ENCODE measurements at places on chromosomes 1 and 21.

- DNase-seq, result no peak
Observed at GRCh38 chr1:63674865-63675419, 81.7 kb downstream of the PGM1 start.

- no peak for DNase-seq
Observed at GRCh38 chr1:47824716-47825115, 172.5 kb downstream of the TRABD2B start.

- no peak for DNase-seq
Observed at GRCh38 chr1:150696162-150696561, 792 bp downstream of the GOLPH3L start.

GRCh38 chr21:45122030-45122429 is 47.6 kb downstream of the ADARB1 start:
- DNase-seq, result no peak

DNA sequence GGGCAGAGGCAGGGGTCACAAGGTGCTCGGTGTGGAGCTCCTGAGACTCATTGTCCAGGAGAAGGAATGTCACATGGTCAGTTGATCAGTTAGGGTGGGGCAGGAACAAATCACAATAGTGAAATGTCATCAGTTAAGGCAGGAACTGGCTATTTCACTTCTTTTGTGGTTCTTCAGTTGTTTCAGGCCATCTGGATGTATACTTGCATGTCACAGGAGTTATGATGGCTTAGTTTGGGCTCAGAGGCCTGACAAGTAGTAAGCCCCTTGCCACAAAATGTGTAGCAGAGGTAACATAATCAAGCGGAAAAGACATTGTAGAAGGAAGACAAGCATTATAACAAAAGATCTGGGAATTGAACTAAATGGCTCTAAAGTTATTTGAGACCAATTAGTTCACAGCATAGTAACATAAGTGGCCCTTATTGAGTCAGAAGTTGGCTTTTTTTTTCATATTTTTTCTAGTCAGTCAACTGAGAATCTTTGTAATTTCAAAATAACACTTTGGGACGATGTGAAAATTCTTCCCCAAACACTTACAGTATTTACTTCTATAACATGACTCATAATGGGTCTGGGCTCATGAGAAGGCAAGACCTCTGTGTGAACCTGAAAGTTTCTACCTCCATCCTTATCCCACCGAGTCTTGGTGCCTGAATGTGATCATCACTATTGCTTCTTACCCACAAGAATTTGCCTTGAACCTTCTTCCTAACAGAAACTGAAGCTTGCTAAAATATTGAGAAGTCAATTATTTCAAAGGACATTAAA is 137.0 kb upstream of the DPT start:
- no peak for DNase-seq

DNA sequence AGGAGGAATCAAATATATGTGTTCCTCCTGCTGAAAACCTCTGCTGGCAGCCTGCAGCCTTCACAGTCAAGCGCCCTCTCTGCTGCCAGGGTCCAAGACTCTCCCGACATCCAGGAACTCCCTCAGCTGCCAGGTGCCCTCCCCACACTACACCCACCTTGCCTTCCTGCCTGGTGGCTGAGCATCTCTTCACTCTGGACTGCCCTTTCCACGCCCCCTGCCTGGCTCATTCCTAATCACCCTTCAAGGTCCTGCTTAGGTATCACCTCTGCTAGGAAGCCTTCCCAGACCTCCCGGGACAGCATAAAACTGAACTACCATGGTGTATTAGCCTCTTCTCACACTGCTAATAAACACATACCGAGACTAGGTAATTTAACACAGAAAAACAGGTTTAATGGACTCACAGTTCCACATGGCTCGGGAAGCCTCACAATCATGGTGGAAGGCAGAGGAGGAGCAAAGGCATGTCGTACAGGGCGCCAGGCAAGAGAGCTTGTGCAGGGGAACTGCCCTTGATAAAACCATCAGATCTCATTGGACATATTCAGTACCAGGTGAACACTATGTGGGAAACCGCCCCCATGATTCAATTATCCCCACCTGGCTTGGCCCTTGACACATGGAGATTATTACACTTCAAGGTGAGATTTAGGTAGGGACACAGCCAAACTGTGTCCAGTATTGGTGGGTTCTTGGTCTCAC is 15.3 kb downstream of the LDLRAD1 start:
- no peak for DNase-seq

DNA sequence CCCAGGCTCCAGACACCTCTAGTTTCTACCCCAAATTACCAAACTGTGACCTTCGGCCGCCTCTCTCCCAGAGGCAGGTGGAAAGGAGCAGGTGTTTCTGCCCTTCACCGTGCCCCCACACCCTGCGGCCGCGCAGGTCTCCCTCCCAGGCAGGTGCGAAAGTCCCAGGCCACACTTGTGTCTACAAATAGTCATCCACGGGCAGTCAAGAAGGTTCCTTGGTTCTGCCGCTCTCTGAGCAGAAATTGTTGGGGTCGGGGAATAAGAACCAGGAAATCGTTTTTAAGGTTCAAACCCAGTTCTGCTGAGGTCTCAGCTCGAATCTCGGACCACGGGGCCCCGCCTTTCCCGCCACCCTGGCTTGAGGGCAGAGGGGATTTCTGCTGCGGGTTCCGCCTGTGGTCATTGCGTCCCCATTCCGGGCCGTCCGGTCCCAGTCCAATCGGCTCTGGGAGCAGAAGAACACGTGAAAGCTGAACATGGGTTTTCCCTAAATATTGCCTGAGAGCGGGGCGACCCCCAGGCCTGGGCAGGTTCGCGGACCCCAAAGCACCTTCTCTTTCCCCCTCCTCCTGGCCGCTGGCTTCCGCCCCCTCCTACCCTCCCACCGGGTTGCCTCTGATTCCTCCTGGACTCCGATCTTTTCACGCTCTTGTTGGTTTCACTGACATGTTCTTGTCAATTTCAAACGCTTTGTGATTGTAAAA is 1.2 kb upstream of the ATF3 start:
- no peak for DNase-seq

GRCh38 chr21:38879912-38880576 is 74.3 kb downstream of the ETS2 start:
- no peak for DNase-seq

DNA sequence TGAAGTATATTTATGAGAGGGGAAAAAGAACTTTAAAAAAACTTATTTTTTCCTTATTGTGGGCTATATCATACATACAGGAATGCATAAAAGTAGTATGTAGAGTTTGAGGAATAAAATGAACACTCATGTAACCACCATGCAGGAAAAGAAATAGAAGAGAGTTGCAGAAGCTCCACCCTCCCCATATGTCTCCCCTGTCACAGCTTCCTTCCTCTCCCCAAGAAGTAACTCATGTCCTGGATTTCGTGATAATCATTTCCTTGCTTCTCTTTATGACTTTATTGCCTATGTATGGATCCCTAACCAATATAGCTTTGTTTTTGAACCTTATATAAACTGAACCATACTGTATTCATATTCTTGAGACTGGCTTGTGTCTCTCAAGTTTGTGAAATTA is 126.4 kb downstream of the ZZZ3 start:
- no peak for DNase-seq

DNA sequence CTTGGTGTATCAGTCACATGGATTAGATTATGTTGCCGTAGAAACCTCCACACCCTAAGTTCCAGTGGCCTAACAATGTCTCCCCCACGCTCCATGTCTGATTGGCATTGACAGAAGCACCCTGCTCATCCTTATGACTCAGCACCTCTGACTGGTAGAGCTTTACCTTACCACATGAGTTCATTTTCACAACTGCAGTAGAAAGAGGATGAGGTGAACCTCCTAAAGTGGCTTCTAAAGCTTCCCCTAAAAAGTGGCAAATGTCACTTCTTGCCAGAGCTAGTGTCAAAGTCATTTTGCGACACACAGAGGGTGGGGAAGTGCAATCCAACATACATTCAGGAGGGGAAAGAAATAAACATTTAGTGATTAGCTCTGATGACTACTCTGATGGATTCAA is 30.6 kb upstream of the LYPD8 start:
- no peak for DNase-seq

DNA sequence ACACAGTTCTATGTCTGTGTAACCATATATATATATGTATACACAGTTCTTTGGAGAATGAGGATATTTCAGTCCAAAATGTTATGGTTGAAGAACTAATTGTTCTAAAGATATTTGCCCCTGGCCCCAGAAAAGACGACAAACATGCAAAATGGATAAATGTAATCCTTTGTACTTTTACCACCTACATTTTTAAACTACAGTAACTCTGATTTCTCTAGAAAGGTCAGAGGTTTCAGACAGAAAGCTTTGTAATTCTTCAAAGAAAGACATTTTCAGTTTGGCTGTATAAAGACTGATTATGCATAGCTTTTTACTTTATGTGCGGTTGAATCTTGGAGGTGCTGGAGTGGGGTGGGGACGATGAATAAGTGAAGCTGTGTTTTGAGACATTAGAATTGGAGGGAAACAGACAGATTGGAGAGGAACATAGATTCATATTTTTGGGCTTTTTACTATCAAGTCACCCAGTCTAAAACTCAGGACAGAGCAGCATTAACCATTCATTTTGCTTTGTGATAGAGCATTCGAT is 16.6 kb downstream of the NFIA start:
- no peak for DNase-seq

DNA sequence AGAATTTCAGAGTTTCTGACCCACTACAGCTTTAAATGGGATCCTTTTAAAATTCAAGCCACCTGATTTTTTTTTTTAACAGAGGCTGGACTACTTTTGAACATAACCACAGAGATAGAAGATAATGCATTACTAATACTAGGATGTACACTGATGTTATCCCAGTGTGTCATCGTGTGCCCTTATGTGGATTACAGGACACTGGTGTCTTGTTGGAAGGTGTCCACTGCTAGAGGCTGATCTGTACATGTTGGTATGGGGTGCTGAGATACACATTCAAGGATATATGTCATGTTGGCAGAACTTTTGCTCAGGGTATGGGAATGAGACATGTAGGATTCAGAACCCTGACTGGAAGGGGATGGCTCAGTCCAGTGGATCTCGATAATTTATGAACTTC is 56.3 kb downstream of the INAVA start:
- DNase-seq, result no peak

All from effector CD4-positive, alpha-beta T cell (primary cell).